ENCODE measurements at places on chromosomes 16 and 17. TPM values are rescaled to one million over a fixed set of nuclear protein-coding genes. Genes with fewer than 3 reads are reported as not detected.

Gene SULT1A2
- 0.73 TPM for polyA plus RNA-seq

- no peak for DNase-seq
Observed at GRCh38 chr17:5511401-5512225, 25.2 kb downstream of the MIS12 start.

DNA sequence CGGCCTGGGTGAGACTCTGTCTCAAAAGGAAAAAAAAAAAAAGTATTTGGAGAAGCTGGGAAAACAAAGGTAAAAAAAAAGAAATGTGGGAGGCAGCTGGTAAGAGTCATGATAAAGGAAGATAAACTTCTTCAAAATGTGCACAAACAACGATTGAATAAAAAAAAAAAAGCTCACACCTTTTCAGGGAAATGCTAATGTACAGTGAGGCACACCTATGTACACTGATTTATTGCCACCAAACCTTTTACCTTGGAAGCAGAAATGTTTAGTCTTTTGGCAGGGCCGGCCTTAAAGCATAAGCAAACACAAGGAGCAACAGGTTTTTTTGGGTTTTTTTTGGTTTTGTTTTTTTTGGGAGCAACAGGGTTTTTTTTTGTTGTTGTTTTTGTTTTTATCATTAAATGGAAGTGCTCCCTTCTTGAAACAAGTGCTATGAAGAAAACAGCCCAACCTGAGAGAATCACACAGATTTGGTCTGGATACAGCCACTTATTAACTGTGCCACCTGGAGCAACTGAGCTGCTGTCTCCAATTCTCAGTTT, 29.8 kb upstream of the KCNJ2 start:
- no peak for DNase-seq

DNA sequence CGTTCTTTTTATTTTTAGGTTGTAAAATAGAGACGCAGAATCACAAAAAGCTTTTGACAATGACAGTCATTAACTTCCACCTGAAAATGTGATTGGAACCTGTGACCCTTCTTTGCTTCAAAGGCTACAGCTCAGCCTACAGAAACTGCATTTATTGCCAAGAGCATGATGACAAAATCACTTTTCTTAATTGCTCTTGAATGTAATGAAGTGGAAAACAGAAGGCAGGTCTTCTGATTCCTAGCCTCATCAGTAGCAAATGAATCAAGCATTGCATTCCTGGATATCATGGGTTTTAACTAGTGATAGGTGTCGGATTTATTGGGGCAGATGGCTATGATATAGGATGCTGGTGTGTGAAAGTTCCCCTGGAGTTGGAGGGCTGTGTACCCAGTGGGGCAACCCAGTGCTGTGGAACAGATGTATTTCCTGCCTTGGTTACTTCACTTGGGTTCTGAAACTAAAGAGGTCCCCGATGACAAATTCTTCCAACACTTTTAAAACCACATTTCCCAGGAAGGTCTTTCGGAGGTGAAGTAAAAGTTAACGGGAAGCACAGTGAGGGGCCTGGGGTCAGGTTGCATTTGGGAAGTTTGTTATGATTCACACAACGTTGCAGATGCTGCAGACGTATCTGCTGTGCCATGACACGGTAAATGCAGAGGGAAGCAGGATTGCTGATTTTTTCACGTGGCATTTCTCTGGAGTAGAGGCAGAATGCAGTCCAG, 127.5 kb downstream of the HS3ST3A1 start:
- no peak for DNase-seq

GRCh38 chr16:8751481-8752311, 45.7 kb downstream of the TMEM186 start:
- no peak for DNase-seq

DNA sequence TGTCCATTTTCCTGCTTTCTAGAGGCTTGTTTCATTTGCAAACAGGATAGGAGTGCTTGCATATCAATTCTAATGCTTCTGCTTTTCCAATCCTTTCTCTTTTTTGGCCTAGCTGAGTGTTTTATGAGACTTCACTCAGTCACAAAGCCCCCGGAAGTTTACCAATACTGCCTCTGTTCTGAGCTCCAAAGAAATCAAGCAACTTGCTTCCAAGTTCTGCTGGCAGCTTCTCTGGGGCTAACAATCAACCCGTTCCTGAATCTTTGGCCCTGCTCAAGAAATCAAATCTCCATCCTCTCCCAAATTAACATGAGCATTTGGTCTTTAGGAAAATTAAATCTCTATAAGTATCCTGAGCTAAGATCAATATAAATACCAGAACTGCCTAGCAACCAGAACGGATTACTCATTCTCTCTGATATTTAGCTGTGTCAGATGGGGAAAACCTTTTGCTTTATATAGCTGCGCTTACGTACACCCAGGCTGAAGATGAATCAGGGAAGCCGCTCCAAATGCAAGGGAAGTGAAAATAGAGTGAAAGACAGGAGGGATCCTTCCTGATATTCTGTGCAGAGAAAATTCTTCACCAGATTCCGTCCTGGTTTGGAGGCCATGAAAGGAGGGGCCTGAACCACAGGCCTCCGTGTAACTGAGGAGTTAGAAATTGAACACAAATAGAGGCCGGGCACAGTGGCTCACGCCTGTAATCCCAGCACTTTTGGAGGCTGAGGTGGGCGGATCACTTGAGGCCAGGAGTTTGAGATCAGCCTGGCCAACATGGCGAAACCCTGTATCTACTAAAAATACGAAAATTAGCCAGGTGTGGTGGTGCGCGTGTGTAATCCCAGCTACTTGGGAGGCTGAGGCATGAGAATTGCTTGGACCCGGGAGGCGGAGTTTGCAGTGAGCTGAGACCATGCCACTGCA, 23.3 kb upstream of the GRB2 start:
- no peak for DNase-seq
